ENCODE measurements at places on chromosomes 4 and X.

- no peak for DNase-seq
Observed at GRCh38 chrX:25020905-25021449, 5.2 kb upstream of the ARX start.

- no peak for DNase-seq
Observed at GRCh38 chr4:27412613-27413012, 552.0 kb downstream of the STIM2 start.

- DNase-seq: no peak
Observed at GRCh38 chr4:64432674-64433073, 23.4 kb upstream of the TECRL start.

DNA sequence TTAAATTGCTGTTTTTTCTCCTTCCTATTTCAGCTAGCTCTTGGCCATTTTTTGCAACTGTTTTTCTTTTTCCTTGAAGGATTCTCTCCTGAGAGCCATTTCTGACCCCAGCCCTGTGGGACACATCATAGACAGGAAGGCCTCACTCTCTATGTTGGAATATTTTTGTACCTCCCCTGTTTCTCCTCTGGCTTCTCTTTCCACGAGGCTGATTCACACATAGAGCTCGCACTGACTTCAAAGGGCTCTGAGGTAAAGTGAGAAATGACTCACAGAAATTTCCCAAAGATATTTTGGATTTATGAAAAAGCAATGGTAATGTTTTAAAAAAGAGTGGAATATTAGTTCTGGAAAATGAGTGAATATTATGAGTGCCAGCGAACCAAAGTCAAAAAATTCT, 181.7 kb upstream of the IGFBP7 start:
- no peak for DNase-seq

- no peak for DNase-seq
Observed at GRCh38 chr4:102139132-102139573, 206.1 kb downstream of the SLC39A8 start.

DNA sequence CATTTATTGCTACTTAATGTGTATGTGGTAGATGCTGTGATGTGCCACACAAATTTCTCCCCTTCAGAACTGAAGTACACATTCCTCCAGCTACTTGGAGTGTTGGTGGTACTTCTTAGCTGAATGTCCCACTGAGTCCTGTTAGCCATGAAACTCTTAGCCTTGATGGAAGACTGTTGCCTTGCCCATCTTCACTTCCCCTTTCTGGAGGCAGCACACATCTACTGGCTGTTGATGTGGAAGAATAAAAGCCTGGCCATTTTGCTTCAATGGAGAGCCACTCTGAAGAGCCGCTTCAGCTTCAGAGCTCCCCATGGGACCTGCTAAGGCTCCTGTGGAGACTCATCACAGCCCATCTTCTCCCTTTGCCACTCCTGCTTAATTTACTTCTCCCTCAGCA, 157.7 kb upstream of the PITX2 start:
- DNase-seq: no peak

DNA sequence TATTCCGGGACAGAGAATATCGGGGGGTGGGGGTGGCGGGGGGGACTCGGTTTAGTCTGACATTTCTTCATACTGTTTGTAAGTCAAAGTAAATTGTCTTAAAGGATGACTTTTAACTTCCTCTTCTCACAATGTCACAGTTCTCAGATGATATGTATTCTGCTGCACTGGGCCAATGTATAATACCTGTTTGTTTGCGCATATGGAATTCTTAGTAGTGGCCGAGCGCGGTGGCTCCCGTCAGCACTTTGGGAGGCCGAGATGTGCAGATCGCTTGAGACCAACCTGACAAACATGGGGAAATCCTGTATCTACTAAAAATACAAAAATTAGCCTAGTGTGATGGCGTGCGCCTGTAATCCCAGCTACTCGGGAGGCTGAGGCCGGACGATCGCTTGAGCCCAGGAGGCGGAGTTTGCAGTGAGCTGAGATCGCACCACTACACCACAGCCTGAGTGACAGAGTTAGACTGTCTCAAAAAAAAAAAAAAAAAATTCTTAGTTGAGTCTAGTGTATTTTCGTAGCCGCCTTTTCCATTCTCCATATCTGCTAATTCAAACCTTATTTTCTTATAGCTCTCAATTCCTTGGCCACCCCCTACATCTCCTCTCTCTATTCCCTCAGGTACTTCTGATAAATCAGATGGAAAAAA, 851 bp downstream of the POLR2B start:
- DNase-seq: no peak

DNA sequence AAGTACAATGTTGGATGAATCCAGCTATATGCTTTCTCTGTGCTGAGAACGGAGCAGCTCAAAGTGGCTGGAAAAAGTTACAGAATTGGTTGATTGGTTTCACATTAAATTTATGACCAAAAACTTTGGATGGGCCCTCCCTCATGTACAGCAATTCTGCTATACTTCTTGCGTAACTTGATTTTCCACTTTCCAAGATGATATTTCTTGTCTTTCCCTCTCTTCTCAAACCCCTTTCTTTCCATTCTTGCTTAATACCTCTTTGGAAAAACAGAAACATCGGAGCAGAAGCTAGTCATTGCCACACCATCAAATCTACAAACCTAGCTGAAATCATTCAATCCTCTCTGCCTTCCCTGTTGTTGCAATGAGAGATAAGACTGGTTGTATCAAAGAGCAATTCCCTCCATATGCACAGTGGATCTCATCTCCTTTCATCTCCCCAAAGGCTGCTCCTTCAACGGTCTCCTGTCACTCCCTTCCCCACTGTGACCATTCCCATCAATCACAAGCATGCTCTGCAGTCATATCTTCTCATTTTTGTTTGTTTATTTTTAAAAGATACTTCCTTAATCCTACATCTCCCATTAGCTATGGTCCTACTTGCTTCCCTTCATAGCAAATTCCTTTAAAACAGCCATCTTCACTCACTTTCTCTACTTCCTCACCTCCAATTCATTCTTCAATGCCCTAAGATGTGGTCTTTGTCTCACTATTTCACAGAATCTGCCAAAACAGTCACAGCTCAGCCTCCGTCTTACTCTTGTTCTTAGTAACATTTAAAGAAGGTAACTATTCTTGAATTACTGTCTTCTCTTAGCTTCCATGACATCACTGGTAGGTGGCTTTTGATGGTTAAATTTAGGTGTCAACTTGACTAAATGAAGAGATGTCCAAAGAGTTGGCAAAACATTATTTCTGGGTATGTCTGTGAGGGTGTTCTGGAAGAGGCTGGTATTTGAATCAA, 145.5 kb downstream of the FAM13A start:
- DNase-seq: no peak

DNA sequence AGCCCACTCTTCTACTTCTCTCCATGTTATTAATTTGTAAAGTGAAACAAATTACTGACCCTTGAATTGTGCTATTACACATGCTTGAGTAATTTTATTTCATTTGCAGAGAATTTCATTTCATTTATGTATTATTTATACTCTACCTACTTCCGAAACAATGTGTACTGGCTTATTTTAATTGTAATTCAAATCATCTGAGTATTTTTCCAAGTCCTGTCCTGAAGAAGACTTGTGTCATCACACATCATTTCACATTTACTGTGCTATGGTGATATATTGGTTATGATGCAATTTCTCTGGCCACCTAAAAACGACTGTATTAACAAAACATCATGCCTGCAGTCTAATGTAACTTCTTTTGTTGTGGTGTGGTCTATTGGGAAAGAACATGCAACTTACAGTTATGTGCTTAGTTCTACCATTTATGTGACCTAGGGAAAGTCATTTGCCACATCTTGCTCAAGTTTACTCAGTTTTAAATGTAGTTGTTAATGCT, 384.5 kb downstream of the RPA4 start:
- DNase-seq: no peak

- DNase-seq: no peak
Observed at GRCh38 chr4:38930707-38931106, 63.1 kb downstream of the FAM114A1 start.

- no peak for DNase-seq
Observed at GRCh38 chrX:150502091-150502490, 66.3 kb upstream of the MTM1 start.

- DNase-seq: no peak
Observed at GRCh38 chr4:6939761-6940743, 30.4 kb downstream of the TBC1D14 start.

GRCh38 chrX:130772105-130772775, 130.8 kb downstream of the ENOX2 start:
- DNase-seq: no peak

- no peak for DNase-seq
Observed at GRCh38 chrX:137568741-137569469, 3.0 kb downstream of the ZIC3 start.

DNA sequence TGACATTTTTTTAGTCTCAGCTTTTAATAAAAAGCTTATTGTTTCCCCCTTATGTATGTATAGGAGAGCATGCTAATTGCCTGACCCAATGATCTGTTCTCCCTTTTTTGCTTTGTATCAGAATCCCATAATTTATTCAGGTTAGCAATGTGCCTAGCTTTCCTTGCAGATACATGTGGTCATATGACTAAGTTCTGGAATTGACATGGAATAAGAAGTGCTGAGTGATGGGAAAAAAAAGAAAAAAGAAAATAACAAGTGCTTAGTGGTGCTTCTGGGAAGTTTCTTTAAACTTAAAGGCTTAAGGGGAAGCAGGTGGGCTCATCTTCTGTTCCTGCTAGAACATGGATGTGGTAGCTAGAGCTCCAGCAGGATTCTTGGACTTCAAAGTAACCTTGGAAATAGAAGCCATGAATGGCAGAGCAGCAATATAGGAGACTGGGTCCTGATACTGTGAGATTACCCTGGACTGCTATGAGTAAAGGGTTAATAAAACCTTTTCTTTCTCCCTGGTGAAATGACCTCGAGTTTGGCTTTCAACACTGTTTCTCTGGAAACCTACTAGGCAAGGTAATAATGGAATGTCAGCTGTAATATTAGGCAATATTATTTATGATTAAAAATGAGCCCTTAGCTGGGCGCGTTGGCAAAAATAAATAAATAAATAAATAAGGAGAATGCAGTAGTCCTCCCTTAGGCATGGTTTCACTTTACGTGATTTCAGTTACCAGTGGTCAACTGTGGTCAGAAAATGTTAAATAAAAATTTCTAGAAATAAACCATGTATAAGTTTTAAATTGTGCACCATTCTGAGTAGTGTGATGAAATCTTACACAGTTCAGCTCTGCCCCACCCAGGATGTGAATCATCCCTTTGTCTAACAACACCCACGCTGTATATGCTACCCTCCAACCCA, 16.7 kb upstream of the RBM41 start:
- peak; percentile 1 for DNase-seq

DNA sequence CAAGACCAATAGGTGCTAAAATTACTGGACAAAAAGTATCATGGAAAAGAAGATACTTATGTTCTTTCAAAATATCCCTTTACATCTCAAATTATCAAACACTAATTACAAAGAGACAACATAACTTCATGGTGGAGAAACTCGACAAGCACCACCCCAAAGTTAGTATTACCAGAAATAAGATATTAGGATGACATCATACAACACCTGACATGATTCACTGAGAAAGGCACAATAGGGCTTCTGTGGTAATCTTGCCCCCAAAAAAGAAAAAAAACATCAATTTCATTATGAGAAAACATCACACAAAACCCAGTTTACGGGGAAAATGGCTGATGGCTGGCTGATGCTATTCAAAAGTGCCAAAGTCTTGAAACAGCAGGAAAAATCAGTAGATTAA, 1781.7 kb upstream of the PCDH10 start:
- no peak for DNase-seq

DNA sequence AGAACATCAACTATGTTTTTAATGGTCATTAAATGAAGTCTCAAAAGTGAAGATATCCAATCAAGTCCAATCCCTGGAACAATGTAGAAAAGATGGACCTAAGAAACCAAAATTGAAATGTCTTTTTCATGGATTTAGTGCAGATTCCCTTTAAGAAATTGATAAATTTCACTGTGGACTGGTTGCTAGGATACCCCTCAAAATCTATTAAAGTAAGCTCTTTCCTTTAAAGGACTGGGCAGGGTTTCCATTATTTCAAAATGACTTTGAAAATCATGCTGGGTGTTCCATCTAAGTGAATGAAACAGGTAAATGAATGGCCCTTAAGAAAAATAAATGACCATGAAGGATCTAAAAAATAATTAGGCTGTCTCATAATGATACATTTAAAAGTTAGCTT, 28.6 kb downstream of the PLRG1 start:
- no peak for DNase-seq

- DNase-seq: no peak
Observed at GRCh38 chr4:18051281-18051680, 29.7 kb upstream of the LCORL start.

DNA sequence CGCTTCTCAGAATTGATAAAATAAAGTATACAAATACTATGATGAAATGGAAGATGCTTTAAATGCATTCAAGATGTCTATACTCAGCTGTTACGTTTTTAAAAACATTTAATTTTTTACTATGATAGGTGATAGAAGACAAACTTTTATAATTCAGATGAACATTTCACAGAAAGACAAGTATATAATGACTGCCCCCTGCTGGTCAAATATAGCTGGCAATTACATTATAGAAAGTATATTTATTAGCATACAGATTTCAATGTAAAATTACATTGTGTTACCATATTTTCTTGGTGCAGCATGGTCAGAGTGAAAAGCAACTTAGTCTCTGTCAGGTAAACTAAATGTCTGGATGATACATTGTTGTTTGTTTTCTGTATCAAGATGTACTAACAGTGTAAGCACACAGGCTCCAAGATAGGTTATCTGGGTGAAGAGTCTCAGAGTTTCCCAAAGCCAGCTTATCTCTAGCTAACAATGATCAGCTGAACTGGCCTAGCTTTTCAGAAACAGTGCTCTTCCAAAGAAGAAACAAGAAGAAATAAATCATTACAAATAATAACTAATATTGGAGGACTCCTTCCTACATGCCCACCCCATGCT, 54.1 kb downstream of the SRPX start:
- no peak for DNase-seq

DNA sequence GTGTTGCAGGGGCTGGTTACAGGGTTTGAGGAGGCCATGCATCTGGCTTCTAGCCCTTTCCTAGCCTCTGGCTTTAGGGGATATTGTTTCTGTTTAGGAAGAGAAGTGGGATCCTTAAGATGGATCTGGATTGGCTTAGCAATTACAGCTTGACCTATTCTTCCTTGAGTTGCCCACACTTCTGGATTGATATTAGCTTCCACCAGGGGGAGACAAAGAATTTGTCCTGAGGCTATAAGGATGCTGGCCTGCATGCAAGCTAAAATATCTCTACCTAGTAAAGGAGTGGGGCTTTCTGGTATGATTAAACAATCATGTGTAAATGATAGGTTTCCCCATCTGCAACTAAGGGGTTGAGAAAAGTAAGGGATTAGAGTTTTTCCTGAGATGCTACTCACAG, 117.2 kb downstream of the TEX13C start:
- DNase-seq: no peak

DNA sequence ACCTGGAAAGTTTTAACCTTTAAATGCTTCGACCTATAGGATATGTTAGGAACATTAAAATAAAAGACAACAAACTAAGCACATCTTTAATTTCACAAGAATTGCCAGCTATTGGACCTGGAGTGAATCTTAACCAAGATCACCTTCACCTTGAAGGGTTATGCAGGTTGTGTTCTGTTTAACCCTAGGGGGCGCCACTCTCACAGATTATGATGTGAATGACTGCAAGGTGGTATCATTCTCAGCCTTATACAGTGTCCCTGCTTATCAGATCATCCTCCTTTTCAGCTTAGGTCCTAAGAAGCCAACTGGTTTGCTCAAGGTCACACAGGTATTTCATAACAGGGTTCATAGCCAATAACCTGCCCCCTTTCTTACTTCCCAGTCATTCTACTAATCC, 23.5 kb downstream of the INTS6L start:
- DNase-seq: no peak

GRCh38 chrX:14022019-14022418, 7.7 kb downstream of the GEMIN8 start:
- no peak for DNase-seq

GRCh38 chrX:68672581-68673318, 25.3 kb downstream of the STARD8 start:
- no peak for DNase-seq
